ENCODE measurements at places on chromosomes 3 and 15. TPM values are rescaled to one million over a fixed set of nuclear protein-coding genes. Genes with fewer than 3 reads are reported as not detected.

GRCh38 chr3:122563717-122564025 is 429 bp downstream of the PARP9 start:
- DNase-seq: no peak

GRCh38 chr3:38622336-38622735 is 27.2 kb downstream of the SCN5A start:
- no peak for DNase-seq

Gene TMEM45A
- total RNA-seq: 82.7 TPM

Gene SLC28A1
- not detected for total RNA-seq

All from neural progenitor cell (in vitro differentiated cells).